Retina (tissue), 1 donor: ENCODE measurements at places on chromosomes 11 and 22.

- DNase-seq: peak; percentile 69
Observed at GRCh38 chr11:117179048-117179999, 781 bp downstream of the SIDT2 start.

DNA sequence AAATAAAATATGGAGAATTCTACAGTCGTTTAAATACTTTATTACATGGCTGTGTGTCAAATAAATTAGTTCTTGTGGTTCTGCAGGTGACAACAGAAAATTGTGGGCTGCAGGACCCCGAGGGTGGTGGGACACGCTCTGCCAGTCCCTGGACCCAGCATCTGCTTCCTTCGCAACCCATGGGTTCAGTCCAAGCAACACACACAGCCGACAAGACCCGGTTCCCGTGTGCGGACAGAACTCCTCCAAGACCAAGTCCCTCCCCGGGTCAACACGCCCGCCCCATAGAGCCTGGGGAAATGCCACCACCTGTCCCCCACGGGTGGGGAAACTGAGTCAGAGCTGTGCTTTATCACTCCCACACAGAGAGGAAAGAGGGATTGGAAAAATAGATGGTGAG, 238.9 kb downstream of the BRD1 start:
- DNase-seq: no peak

DNA sequence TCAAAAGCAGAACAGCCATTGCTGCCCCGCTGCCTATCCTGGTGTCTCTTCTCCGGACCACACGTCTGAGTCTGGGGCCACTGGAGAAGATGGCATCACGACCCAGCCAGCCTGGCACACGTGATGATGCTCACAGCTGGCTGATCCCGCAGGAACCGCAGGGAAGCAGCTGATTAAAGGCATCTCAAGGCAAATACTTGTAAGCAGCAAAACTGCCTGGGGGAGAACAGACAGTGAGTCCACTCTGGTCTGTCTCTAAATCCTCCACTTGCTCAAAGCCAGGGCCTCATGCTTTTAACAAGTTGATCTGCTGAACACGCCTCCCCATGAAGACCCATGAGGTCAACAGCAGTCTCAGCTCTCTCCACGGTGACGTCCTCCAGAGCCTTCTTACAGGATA, 108.6 kb downstream of the BRD1 start:
- no peak for DNase-seq

DNA sequence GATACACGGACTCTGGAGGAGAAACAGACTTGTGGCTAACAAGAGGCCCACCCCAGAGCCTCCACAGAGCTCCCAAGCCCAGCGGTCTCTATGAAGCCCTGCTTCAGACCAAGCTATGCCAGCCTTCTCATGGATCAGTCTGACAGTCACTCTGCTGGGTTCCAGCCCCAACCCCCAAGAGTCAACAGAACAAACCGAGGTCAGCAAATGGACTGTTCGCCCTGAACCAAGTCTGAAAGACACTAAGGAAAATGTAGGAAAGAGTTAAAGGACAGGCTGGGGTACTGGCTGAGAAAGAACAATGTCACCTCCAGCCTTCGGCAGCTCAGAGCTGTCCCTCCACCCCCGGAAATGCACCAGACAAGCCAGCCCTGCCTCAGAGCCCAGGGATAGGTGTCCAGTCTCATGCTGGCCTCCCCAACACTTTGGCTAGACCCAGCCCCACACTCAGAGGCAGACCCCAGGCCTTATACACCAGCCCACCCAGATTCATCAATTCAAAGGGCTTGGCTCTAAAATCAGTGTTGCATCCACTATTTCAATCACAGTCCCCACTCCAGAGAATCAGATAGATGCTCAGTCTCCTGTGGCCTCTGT, 3.8 kb downstream of the ARFGAP2 start:
- DNase-seq: no peak

DNA sequence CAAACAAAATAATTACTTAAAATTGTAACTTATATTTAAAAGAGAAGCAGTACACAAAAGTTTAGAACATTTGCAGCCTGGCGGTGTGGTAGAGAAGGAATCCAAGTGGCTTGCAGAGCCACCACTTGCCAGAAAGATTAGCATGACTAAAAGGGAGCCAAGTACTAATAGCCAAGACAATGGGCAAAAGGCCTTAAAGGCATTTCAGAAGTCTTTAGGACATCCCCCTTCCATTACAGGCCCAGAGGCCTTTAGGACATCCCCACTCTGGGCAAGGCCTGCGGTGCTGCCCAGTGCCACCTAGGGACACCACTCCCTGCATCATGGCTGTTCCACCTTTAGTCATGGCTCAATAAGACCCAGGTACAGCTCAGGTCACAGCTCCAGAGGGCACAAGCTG, 32.4 kb downstream of the TMEM225 start:
- DNase-seq: no peak

GRCh38 chr22:44186121-44186510, 5.4 kb downstream of the PARVG start:
- DNase-seq: no peak

DNA sequence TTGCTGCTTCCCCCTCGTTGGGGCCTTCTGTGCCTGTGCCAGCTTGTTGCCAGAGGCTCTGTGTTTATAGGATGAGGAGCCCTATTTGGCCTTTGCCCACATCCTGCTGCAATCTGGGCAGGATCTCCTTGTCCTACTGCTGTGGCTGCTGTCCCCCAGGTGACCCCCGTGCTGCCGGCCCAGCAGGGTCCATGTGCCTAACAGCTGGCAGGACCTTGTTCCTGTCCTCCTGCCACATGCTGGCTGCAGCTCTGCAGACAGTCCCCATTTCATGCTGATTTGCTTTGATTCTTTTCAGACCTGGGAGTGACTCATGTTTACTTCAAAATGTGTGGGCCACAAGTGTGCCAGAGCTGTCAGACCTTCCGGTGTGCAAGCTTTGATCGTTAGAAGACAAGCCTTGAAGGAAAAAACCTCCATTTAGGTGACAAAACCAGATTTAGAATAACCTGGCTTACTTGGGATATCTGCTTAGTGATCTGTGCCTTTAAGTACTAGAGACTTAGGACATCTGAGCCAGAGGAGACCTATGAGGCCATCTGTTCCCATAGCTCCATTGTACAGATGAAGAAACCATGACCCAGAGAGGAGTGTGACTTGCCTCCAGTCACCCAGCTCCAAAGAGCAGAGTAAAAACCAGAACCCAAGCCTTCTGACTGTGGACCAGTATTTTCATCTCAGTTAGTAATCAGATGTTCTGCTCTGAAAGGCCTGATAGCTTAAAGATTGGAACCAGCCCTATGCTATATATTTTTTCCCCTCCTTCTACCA, 11.1 kb downstream of the NAV2 start:
- no peak for DNase-seq

DNA sequence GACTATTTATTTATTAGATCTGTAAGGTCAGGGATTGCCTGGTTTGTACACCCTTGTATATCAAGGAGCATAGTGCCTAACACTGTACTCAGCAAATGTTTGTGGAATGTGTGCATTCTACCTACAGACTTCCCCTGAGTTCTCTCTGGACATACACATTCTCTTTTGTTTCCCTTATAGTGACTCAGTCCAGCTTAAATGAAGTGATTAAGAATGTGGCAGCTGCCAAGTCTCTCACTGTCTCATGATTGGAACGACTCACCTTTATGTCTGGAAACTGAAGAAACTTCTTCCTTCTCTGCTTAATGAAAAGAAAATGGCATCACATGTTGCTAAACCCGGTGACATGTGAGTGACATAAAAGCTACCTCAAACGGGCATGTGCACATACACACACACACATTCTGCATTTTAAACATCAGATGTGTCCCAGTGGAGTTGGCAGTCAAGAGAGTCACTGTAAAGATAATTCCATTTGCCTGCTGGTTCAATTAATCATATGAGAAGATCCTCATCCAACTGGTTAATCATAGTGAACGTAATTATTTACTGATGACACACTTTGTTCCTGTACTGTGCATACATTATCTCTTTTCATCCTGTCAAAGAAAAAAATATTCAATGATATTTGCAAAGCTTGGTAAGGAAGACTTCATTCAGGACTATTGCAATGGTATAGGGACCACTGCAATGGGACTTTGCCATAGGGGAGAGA, 42.8 kb downstream of the GLYAT start:
- no peak for DNase-seq

DNA sequence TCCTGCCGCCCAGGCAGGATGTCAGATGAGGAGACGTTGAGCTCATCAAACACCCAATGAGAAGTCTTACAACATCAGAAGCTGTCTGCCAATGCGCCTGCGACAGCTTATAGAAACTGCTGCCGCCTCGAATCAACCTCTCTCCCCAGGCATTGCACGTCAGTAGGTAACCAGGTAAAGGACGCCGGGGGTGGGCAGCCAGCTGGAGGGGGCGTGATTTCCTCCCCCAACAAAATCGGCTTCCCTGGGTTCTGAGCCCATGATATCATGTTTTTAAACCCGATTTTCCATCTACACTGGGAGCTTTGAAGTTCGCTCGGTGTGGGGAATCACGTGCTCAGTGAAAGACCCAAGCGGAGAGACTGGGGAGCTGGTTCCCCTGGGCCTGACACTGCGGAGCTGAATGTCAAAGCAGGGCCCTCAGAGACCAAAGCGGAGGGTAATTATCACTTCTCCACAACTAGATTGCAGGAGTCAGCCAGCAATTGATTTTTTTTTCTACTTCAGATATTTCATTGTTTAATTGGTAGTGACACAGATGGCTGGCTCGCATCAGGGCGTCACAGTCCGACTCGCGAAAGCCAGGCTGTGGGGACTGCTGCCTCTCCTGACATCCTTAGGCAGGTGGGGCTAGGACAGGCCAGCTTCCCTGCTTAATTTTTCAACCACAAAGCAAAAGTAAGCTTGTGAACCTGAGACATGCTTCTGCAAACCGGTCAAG, 15.4 kb downstream of the FAM83F start:
- DNase-seq: peak; percentile 76
